ENCODE measurements at places on chromosomes 6 and 20.

GRCh38 chr20:4593149-4593525, 128.6 kb upstream of the PRND start:
- no peak for DNase-seq

- no peak for DNase-seq
Measured at GRCh38 chr6:93822434-93823265, 403.3 kb upstream of the EPHA7 start.

DNA sequence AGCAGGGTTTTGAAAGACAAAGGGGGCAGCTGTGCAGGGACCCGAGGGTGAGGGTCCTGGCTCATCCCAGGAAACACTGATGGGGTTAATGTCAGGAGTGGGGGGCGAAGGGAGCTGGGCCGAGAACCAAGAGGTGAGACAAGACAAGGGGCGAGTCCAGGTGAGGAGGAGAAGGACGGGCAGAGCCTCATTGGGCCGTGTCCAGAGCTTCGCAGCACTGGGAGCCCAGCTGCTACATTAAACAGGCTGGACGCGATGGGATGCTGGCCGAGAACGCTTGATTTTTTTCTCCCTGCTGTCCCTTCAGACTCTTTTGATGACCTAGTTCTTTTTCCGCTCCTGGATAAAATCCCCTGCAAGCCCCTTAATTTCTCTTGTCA, 172.8 kb upstream of the SNX9 start:
- no peak for DNase-seq

- DNase-seq, result no peak
Measured at GRCh38 chr6:89433252-89434149, 549 bp downstream of the ANKRD6 start.

DNA sequence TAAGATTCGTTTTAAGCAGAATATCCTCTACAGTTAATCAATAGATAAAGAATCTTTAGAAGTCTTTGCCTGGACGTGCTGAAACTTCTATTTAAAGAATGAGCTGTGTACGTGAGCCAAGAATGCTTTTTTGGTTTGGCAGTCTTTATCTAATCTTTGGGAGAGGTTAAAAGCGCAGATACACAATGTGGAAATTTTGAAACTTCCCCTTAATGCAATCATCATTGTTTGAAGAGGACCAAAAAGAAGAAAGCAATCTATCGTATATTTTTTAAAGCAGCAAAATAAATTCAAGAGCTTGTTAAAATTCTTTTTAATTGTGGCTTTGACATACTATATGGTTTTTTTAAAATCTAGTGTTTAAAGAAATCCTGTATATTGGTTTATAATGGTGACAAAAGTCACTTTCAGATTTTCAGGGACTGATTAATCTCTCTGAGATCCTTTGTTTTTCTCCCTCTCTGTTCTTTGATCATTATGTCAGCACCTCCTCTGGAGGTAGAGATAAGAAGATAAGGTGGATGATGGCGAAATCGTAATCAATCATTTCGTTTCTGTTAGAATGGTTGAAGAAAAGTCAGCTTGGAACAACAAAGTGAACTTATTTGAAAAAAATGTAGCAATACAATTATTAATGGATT, 92.1 kb upstream of the FAM184A start:
- DNase-seq, result no peak

DNA sequence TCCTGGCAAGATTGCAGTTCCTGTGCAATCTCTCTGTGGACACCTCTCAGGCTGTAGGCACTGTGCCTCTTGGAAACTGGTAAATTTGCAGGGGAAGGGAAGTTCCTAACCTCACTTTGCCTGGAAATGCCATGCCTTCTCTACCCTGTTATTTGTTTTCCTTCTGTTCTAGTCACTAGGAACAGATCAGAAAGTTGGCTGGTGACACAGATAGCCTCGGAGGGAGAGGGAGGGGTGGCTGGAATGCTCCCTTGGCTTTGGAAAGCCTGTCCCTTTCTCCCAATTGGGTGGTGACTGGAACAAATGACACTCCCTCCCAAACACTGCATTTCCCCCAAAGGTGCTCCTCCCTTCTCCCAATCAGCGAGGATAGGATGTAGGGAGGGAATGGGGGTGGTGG, 131.5 kb upstream of the F13A1 start:
- no peak for DNase-seq

- no peak for DNase-seq
Measured at GRCh38 chr6:109000289-109000688, 94.4 kb downstream of the SESN1 start.

DNA sequence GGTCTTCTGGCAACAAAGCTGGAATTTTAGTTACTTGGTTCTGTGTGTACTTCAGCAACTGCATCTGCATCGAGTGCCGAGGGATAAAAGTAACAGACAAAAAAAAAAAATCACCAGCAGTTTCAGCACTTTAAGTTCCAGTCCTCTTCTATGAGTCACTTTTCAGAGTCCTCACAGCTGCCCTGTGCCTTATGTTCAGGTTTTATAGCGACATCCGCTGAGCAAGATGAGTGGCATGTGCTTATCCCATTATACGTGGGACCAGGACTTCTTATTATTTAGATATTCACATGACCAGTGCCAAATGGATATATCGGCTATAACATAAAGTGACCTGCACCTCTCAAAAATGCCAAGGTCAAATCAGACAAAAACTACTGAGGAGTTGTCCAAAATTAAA, 242.9 kb downstream of the FOXA2 start:
- no peak for DNase-seq

GRCh38 chr20:11387189-11387754, 530.4 kb upstream of the BTBD3 start:
- no peak for DNase-seq

GRCh38 chr20:22601361-22602141, 17.2 kb upstream of the FOXA2 start:
- no peak for DNase-seq

GRCh38 chr6:158010591-158011477, 29.2 kb downstream of the SYNJ2 start:
- DNase-seq, result no peak

GRCh38 chr6:109467696-109468095, 12.1 kb upstream of the MICAL1 start:
- no peak for DNase-seq

DNA sequence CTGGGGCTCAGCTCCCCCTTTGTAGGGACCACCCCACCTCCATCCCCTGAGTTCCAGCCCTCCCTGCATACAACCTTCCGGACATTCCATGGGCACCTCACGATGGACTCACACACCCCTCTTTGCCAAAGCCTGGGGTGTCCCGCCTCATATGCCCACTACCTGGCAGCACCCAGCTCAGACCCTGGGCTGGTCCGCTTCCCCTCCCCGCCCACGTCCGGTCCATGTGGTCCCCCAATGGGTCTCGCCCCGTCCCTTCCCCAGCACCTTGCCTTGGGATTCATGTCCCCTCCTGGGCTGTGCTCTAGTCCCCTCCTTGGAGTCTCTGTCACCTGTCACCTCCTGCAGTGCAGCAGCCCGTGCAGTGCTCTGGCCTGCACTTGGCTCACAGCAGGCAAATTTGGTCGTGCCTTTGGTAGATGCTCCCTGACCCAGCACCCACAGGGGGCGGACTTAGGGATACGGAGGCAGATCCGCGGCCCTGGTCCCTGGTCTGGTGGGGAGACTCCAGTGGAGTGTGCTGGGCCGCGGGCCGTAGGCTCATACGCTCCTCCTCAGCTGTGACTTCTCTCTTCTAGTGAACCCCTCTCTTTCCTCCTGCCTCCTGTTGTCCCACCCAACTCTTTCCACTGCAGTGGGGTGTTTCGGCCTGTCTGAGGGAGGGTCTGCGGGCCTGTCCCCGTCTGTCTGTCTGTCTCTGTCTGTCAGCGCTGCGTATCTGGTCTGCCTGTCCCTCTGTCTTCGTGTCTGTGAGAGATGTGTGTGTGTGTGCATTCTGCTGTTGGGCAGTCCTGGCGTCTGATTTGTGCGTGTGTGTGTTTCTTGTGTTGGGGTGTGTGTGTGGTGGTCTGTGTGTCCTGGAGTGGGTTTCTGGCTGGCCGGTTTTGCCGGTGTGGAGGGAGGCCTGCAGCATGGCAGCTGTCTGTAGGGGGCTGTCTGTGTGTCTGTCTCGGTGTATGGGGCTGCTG, 69.5 kb downstream of the SRC start:
- DNase-seq, result no peak

GRCh38 chr20:44186674-44187053, 324 bp downstream of the JPH2 start:
- no peak for DNase-seq

GRCh38 chr6:3382326-3383279, 74.2 kb downstream of the SLC22A23 start:
- no peak for DNase-seq

DNA sequence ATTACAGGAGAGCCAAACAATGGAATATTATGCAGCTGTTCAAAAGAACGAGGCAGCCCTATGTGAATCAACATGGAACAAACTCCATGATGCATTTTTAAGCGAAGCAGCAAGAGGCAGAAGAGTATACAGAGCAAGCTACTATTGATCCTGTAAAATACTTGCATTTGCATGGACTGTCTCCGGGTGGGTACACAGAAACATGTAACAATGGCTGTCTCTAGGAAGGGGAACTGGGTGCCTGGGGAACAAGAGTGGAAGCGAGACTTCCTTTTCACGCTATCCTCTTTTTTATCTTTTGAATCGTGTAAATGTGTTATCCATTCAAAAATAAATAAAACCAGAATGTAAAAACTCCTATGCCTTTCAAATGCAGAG, 93.3 kb upstream of the SIRPA start:
- DNase-seq, result no peak

- no peak for DNase-seq
Measured at GRCh38 chr6:137352859-137353258, 133.7 kb upstream of the IFNGR1 start.

- DNase-seq, result no peak
Measured at GRCh38 chr6:136655239-136656014, 105.2 kb upstream of the MAP7 start.

GRCh38 chr6:30463651-30464618, 25.4 kb upstream of the HLA-E start:
- no peak for DNase-seq

GRCh38 chr6:28656715-28657114, 131.0 kb downstream of the GPX5 start:
- DNase-seq, result no peak

GRCh38 chr6:123022975-123023374, 26.9 kb downstream of the CLVS2 start:
- no peak for DNase-seq

- no peak for DNase-seq
Measured at GRCh38 chr20:58694241-58695083, 1.9 kb downstream of the NPEPL1 start.

GRCh38 chr6:30264743-30265142, 51.5 kb upstream of the TRIM26 start:
- DNase-seq, result no peak

- DNase-seq, result no peak
Measured at GRCh38 chr20:3014662-3015061, 28.8 kb upstream of the GNRH2 start.

DNA sequence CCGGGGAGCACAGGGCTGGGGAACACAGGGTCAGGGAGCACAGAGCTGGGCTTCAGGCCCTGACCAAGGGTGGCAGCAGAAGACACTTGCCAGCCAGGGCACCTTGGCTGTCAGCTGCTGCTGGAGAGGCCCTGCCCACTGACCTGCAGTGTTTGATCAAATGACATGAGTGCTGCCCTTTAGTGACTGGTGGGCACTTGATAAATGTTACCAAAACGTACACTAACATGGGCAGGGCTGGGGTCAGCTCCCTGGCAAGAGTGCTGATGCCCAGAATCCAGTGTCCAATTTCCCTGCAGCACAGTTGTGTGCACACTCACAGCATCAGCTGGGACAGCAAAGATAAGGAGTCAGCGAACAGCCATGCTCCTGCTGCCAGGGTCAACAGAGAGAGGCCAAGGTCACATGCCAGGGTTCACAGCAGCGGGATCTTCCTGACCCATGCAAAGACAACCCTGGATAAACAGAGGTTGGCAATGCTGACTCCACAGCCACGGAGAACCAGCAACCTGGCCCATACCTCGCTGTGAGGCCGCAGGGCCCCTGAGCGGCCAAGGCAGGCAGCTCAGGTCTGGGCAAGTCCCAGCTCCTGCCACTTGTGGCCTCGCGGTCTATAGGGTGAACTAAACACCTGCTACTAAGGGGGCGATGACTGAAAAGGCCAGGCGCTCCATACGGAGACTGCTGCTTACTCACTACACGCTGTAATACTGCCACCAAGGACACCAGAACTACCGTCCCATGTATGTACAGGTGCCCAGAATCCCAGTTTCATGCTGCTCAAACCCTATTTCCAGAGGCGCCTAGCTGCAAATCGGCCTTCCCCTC, 46.3 kb downstream of the NINL start:
- no peak for DNase-seq

DNA sequence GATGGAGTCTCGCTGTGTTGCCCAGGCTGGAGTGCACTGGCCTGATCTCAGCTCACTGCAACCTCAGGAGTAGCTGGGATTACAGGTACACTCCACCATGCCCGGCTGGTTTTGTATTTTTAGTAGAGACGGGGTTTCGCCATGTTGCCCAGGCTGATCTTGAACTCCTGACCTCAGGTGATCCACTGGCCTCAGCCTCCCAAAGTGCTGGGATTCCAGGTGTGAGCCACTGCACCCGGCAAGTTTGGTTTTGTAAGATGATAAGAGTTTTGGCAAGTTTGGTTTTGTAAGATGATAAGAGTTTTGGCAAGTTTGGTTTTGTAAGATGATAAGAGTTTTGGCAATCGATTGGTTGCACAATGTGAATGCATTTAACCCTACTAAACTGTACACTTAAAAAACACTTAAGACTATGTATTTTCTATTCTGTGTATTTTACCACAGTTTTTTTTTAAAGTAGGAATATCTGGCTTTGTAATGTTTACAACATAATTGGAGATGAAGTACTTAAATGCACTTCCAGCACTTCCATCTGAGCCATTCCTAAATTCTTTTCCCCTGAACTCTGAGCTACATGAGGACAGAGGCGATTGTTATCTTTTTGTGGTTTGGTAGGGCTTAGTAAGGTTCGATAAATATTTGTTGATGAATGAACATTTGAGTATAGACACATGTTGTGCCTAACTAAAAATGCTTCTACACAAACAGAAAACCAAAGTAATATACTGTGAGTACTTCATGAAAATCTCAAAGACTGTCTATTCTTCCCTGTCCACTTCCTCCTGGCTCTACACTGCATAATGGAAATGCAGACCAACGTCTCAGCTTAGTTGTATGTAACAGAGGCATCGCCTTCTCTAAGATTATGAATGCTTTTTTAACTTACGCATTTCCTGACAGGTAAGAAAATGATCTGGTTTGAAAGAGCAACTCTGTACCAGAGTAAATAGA, 18.8 kb downstream of the SAMHD1 start:
- no peak for DNase-seq

- DNase-seq, result no peak
Measured at GRCh38 chr6:94597487-94597886, 979.8 kb upstream of the MANEA start.

GRCh38 chr6:125558907-125559306, 190.5 kb upstream of the HEY2 start:
- no peak for DNase-seq

GRCh38 chr6:46549155-46549554, 57.9 kb upstream of the RCAN2 start:
- no peak for DNase-seq

- no peak for DNase-seq
Measured at GRCh38 chr6:111829998-111830397, 43.3 kb downstream of the FYN start.

GRCh38 chr6:16635810-16636602, 125.3 kb downstream of the ATXN1 start:
- DNase-seq, result no peak

- DNase-seq, result no peak
Measured at GRCh38 chr20:39822667-39823066, 860.5 kb downstream of the DHX35 start.
